ENCODE measurements at places on chromosomes 5 and 9.

- DNase-seq, result no peak
These were observed 9.0 kb downstream of the MTREX start for GRCh38 chr5:55316837-55317236.

DNA sequence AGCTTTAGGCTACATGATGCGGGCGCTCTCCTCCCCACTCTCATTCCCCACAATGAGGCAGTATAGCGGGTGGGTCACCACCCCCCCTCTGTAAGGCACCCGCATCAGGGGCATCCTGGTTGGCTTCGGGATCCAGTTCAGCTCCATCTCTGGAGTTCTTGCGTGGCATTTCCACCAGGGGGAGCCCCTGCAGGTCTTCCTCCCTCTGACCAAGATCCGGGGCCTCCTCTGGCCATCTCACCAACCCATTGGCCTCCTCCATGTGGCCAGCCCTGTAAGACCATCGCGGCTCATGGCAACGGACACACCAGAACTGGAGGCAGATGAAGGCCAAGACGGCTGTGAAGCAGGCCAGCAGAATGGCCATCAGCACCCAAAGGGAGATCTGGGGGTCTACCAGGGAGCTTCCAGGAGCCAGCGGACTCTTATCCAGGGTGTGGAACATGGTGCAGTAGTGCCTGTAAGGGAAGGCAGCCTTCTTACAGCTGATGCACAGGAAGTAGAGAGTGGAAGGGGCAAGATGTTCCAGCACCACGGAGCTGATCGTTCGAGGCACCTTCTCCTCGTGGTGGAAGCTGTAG lies 77.0 kb downstream of the CYFIP2 start:
- no peak for DNase-seq

GRCh38 chr9:110183208-110184145 lies 24.5 kb downstream of the C9orf152 start:
- no peak for DNase-seq

GRCh38 chr5:150035139-150035895 lies 34.8 kb downstream of the HMGXB3 start:
- DNase-seq, result no peak

GRCh38 chr5:131381777-131382176 lies 117.9 kb downstream of the CDC42SE2 start:
- DNase-seq, result no peak

GRCh38 chr9:124251605-124252378 lies 6.0 kb upstream of the NEK6 start:
- DNase-seq, result no peak

DNA sequence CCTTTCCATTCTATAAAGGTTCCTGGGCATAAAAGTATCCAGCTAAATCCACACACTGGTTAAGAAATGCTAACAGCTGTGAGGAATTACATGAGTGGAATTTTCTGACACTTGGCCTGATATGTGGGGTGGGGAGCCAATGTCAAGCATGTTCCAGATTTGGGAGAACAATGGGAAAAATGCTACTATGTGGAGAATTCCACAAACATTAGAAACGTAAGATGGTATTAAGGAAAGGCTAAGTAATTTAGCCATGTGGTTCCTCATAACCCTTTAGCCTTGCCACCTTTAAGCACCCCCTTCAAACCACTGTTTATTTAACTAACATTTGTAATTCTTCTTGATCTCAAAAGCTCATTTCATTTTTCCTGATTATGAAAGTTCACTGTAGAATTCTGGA lies 149.2 kb downstream of the GNA14 start:
- no peak for DNase-seq

- DNase-seq, result no peak
These were observed 120.0 kb downstream of the FER start for GRCh38 chr5:108867656-108868055.

DNA sequence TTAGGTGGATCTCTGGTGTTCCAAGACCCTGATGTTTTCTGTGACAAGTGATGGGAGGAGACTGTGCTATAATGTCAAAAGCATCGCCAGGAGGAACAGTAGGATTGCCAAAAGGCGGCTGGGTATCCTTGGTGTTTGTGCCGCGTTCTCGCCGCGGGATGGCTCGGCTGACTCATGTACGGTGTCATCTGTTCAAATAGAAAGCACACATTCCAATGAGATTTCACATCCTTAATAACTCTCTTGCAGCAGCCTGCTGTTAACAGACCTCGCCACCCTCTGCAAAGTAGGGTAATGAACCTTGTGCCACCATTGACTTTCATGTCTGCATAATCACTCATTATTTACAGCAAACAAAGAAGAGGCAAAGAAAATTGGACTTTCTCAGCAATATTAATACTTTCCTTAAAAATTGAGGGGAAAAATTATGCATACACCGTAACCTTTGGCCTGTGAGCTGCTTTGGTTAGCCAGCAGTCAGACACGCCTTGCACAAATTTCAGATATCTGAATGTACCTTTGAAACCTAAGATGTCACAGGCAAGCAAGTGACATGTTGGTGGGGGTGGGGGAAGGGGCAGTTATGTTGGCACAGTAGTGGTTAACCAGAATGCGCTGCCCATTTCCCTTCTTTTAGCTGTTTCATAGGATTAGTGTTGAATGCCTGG lies 289.4 kb downstream of the EFNA5 start:
- DNase-seq, result no peak

GRCh38 chr5:126694403-126694802 lies 82.5 kb upstream of the LMNB1 start:
- no peak for DNase-seq

DNA sequence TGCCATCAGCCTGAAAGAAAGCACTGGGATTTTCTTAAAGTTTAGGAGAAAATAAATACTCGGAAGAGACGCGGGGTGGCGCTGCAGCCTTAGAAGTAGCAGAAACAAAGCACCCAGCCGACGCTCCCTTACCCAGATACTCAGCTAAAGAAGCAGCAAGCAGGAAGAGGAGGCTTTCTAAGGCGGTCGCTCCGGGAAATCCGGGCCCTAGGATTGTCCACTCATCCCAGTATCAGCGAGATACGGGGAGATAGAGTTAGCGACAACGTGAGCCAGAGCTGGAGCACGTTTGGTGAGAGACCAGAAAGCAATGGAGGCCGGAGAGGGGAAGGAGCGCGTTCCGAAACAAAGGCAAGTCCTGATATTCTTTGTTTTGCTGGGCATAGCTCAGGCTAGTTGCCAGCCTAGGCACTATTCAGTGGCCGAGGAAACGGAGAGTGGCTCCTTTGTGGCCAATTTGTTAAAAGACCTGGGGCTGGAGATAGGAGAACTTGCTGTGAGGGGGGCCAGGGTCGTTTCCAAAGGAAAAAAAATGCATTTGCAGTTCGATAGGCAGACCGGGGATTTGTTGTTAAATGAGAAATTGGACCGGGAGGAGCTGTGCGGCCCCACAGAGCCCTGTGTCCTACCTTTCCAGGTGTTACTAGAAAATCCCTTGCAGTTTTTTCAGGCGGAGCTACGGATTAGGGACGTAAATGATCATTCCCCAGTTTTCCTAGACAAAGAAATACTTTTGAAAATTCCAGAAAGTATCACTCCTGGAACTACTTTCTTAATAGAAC lies at the start of gene PCDHB2:
PCDHB2 (plus strand) TSS at position 135 of the 782 bp plus-strand sequence; CDS start at position 311, 176 bp downstream.
- DNase-seq, result no peak

GRCh38 chr5:150155258-150156026 lies at the start of gene PDGFRB:
Gene PDGFRB, minus strand, starts transcription at chr5:150155845. Its CDS starts 18,798 bp downstream, at chr5:150137047.
- peak; percentile 48 for DNase-seq

DNA sequence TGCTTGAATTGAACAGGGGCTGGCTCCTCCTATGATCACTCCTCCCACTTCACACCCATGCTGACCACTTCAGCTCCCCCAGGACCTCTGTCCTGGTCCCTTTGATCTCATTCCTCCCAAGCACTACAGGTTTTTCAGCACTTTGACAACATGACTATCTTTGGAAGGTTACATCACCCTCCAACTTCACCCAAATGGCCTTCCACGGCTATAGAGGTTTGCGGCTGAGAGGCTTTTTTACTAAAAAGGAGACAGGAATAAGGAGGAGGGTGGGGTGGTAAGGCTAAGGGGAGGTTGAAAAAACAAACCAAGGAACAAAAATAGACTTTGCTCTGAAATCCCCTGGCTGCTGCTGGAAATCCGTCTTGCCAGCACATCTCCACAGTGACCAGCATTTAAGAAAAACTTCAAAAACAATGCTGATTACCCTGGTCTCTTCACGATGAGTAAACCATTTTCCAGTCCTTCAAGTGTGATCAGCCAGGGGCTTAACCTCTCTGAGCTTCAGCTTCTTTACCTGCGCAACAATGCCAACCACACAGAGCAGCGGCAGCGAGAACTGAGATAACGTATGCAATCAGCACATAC lies 102.7 kb downstream of the DPYSL3 start:
- no peak for DNase-seq

DNA sequence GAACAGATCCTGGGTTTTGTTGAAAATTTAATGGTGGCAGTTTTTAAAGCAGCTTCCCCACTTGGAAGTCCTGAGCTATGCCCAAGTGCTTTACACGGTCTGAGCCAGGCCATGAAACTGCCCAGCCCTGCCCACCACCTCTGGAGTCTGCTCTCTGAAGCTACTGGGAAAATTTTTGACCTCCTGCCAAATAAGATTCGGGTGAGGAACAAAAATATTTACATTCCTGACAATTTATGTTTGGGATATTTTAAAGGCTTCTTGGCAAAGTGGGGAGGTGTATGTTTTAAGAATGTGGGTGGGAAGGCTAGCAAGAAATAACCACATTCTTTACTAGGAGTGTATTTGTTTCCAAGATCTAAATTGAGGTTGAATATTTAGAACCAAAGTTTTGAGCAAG lies 50.0 kb downstream of the HACD4 start:
- no peak for DNase-seq
